ENCODE measurements at places on chromosomes 11 and 22. TPM values are rescaled to one million over a fixed set of nuclear protein-coding genes. Genes with fewer than 3 reads are reported as not detected.

Gene OR4C16
- total RNA-seq: not detected

Gene MFRP
- not detected for total RNA-seq

Gene FAM111A
- total RNA-seq: 71.1 TPM

- DNase-seq: no peak
- peaks cover 8% of the 10 kb centered on the region for H3K36me3 ChIP-seq
- H3K27me3 ChIP-seq: no peaks in the 10 kb centered on the region
- peaks cover 48% of the 10 kb centered on the region for H3K4me1 ChIP-seq
- H3K27ac ChIP-seq: no peak overlapping the region
Observed at GRCh38 chr22:45162531-45162930, 1.2 kb upstream of the NUP50 start.

GRCh38 chr22:30193031-30193775 lies 53.4 kb downstream of the LIF start:
- H3K4me3 ChIP-seq: no peak overlapping the region
- no peak for DNase-seq
- no peak overlapping the region for H3K27ac ChIP-seq

DNA sequence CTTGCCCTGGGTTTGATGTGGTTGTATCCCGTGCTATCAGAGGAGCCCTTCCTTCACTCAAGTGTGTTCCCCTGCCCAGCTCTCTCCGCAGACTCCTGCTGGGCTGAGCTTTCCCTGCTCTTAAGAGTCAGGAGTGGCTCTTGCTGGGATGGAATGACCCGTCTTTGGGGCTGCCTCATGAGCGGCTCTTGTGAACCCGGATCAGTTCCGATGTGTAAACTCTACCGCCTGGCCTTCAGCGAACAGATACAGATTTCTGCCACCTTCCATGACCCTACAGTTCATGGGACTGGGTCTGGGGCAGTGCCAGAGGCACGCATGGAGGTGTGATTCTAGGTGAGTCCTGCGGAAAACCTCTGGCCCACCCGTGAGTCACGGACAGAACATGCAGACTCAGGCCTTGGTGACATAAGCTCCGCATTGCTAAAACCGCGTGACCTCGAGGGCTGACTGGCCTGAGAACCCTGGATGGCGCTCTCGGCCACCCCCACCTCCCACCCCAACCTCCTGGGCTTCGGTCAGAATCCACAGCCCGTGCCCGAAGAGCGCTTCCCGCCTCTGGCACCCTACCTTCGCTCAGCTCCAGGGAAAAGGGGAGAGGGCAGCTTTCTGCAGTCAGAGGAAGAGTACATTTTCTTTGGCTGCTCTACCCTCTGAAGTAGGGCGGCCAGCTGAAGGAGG lies 1.3 kb upstream of the ZBTB16 start:
- H3K27me3 ChIP-seq: peaks cover 15% of the 10 kb centered on the region
- no peak overlapping the region for H3K27ac ChIP-seq
- no peaks in the 10 kb centered on the region for H3K36me3 ChIP-seq
- DNase-seq: no peak
- H3K4me1 ChIP-seq: peaks cover 8% of the 10 kb centered on the region
- H3K4me3 ChIP-seq: no peak overlapping the region

- no peaks in the 10 kb centered on the region for H3K27me3 ChIP-seq
- H3K4me1 ChIP-seq: no peaks in the 10 kb centered on the region
- DNase-seq: no peak
- H3K4me3 ChIP-seq: no peak overlapping the region
Observed at GRCh38 chr11:17985517-17985916, 27.3 kb downstream of the SERGEF start.

GRCh38 chr11:78298291-78298771 lies 109.6 kb downstream of the USP35 start:
- H3K4me1 ChIP-seq: no peaks in the 10 kb centered on the region
- no peak overlapping the region for H3K4me3 ChIP-seq
- H3K36me3 ChIP-seq: no peaks in the 10 kb centered on the region
- H3K27me3 ChIP-seq: no peaks in the 10 kb centered on the region
- no peak overlapping the region for H3K27ac ChIP-seq
